KG1 (cell line): ENCODE measurements at places on chromosomes 16 and 17.

- no peak for DNase-seq
Measured at GRCh38 chr16:89522287-89522686, 14.1 kb downstream of the SPG7 start.

- DNase-seq, result no peak
Measured at GRCh38 chr17:81676906-81677305, 6.7 kb downstream of the ARL16 start.

DNA sequence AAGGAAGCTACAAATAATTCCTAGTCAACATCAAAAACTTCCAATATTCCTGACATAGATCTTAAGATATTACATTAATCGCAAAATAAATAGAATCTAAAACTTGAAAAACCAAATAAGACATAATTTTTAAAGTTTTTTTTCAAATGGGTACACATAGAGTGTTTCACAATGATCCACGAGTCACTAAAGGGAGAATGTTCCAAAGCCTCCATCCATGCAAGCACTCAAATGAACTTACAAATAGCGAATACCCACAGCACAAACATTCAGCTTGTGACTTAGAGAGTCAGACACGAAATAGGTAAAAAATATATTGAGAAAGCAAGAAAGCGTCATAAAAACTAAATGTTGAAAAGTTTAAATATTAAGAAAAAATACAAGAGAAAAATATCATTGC is 65.7 kb downstream of the CEP112 start:
- DNase-seq, result no peak

DNA sequence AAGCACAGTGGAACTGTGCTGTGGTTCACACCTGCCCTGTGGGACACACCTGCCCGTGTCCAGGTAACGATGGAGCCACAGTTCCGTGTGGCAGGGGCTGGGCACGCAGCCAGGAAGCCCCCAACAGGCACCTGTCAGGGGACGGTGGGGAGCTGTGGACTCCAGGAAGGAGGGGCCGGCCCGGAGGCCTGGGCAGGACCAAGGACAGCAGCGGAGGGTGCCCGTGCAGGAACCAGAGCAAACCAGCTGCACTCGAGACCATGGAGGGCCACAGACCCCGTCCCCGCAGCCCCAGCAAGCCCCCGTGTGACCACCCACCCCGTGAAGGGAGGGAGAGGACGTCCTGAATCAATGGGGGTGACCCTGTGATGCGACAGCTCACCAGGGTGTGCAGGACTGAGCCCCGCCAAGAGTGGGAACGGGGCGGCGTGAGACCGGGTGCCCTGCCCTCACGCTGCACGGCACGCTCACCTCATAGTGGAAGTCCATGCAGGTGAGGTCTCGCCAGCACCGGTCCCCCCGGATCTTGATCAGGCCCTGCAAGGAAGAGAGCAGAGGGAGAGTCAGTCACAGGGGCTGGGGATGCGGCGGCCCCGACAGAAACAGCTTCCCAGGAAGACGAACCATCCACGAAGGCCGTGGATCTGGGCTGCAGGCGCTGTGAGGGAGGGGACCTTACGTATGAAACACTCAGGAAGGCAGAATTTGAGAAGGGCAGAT is 78.1 kb downstream of the LMF1 start:
- DNase-seq, result no peak

GRCh38 chr16:48820379-48820778 is 210.4 kb upstream of the N4BP1 start:
- DNase-seq, result no peak

DNA sequence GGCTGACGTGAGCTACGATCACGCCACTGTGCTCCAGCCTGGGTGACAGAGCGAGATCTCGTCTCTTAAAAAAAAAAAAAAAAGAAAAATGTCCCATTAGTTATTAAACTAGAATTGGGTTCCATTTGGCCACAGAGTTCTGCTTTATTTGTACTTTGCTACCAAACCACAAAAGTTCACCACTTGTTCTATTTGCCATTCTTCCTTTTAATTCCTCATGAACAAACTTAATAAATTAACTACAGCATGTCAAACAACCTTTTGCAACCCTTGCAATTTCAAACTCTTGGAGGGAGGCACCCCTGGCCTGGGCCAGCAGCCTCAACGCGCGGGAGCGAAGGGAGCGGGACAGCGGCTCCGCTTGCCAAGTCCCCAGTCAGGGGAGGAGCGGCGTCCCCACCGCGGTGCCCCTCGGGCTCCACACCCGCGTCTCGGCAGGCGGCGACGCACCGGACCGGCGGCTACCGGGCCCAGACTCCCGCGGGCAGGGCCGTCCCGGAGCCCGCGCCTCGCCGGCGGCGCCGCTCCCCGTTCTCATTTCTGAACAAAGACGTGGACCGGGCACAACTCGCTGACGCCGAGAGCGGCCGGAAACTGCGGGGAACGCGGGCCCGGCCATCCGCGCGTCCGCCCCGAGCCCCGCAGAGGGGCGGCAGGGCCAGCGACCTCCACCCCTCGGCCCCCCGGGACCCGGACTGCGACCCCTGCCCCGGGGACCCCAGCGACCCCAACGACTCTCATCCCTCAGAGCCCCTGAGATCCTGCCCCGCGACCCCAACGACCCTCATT is 775 bp downstream of the CYTH1 start:
- peak; percentile 14 for DNase-seq

DNA sequence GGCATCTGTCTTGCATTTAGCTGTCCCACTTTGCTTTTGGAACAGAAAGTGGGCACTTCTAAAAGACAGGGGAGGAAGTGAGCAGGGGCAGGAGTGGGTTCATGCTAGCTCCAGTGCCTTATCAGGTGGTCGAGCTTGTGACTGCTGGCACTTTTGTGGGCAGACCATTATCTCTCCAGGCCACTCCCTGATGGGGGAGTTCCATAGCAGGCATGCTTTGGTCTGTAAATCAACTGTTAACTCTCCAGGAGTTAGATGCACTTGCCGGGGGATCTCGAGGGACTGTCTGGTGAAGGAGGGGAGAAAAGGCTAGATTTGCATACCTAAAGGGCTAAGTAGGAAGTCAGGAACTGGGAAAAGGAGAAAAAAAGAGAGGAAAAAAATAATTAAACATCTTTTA is 9.3 kb upstream of the CARD14 start:
- no peak for DNase-seq

DNA sequence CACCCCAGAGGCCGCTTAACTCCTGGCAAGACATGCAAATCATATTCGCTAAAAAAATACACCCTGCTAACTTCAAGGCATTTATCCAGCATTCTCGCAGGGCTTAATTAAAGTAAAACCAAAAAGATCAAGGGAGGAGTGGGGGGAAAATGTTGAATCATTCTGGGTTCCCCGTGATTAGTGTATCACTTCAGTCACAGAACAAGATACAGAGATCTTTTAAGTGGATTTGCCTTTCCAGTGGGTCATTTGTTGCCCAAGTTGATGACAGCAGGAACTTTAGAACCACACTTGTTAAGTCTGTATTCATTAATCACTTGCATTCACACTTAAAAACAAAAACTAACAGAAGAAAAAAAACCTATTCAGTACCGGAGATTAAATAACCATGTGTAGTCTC is 17.3 kb downstream of the CRYBA1 start:
- DNase-seq, result no peak

DNA sequence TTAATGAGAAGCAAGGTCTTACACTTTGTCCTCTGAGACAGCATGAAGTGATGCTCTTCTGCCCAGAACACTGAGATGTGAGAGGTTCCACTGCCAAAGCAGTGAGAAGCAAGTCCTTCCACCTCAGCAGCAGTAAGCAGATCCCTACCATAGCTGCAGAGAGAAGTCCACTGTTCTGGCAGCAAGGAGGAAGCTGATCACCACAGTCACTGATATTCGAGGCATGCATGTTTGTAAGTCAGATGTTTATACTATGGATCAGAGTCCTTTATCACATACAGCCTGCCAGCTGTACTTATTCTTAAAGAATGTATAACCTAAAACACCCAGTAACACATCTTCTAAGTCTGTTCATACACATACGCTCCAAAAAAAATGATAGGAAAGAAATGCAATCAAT is 18.2 kb upstream of the METTL2A start:
- no peak for DNase-seq

DNA sequence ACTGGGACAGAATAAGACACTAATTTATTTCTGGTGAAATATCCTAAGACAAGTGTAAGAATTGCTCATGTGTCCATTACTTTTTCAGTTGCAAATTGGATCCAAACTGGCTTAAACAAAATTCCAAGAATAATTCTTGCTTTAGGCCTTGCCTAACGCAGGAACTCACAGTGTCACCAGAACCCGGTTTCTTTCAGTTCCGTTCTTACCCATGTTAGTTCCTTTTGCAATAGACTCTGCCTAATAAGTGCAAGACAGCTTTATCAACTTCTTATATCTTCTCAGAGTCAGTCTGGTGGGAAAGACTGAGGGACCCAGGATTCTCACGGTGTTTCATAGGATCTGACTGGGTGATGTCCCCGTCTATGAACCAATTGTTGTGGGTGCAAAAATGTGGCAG is 24.7 kb downstream of the GDE1 start:
- DNase-seq, result no peak

- DNase-seq, result no peak
Measured at GRCh38 chr17:48143629-48144028, 36.1 kb downstream of the SNX11 start.

- no peak for DNase-seq
Measured at GRCh38 chr17:46212634-46213435, 19.6 kb upstream of the KANSL1 start.

GRCh38 chr16:50960517-50961202 is 190.4 kb downstream of the SALL1 start:
- DNase-seq, result no peak

- peak; percentile 16 for DNase-seq
Measured at GRCh38 chr17:77838748-77839697, 119.5 kb upstream of the TNRC6C start.

- DNase-seq, result no peak
Measured at GRCh38 chr17:76276069-76276431, 10.9 kb downstream of the UBALD2 start.

DNA sequence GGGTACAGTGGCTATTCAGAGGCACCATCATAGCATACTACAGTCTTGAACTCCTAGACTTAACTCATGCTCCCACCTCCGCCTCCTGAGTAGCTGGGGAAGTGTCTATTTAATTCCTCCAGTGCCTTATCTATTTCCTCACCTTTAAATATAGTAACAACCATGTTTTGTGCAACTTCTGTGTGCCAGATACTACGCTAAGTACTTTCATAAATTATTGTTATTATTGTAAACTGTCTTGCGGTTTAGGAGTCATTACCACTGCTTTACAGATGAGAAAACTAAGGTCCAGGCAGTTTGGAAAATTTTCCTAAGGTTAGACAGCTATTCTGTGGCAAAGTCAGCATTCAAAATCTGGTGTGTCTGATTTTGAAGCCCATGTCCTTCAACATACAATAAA is 359.1 kb upstream of the XYLT1 start:
- no peak for DNase-seq

DNA sequence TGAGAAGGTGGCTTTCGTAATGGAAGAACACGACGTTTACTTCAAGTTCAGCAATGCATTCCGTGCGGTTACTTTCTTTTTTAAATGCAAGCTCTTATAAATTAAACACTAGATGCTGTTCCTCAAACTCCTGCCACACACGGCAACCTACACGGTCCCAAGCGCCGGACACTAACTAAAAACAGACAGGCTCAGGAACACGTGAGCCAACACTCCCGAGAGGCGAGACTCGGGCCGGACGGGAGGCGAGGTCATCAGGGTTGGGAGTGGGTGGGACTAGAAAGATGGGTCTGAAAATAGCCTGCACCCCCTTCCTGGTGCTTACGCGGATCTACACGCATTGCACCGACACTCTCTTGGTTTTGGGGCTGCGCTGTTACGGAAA is 6.4 kb downstream of the CLCN7 start:
- DNase-seq, result no peak

- peak; percentile 47 for DNase-seq
Measured at GRCh38 chr17:76262732-76263344, 2.3 kb upstream of the UBALD2 start.

DNA sequence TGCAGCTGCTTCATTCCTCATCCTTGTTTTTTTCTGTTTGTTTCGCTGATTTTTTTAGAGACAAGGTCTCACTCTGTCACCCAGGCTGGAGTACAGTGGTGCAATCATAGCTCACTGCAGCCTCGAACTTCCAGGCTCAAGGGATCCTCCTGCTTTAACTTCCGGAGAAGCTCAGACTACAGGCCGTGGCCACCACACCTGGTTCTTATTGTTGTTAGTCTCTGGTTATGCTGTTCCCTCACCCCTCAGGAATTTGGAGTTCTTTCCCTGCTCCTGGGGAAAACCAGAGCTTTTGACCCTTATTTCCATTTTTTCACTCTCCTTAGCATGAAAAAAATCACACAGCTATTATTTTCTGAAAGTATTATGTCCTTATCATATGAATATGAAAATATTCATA is 1.8 kb downstream of the ODF4 start:
- DNase-seq, result no peak

DNA sequence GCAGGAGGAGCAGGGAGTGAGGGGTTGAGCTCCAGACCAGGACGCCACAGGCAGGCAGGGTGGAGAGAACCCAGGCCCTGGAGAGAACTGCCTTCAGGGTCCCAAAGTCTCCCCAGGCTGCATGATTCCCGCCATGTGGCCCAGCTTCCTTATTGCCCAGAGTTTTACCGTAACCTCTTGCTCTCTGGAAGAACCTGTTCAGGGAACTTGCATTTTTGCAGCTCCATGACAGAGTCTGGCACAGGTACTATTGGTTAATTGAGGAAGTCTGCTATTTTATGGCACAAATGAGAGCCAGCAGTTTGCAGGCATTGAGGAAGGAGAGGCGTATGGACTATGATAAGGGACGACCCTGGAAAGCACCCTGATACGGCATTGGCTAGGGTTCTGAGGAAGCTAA is 11.6 kb upstream of the NOS2 start:
- DNase-seq, result no peak

- DNase-seq, result no peak
Measured at GRCh38 chr16:57049678-57050077, 42.7 kb upstream of the CPNE2 start.

DNA sequence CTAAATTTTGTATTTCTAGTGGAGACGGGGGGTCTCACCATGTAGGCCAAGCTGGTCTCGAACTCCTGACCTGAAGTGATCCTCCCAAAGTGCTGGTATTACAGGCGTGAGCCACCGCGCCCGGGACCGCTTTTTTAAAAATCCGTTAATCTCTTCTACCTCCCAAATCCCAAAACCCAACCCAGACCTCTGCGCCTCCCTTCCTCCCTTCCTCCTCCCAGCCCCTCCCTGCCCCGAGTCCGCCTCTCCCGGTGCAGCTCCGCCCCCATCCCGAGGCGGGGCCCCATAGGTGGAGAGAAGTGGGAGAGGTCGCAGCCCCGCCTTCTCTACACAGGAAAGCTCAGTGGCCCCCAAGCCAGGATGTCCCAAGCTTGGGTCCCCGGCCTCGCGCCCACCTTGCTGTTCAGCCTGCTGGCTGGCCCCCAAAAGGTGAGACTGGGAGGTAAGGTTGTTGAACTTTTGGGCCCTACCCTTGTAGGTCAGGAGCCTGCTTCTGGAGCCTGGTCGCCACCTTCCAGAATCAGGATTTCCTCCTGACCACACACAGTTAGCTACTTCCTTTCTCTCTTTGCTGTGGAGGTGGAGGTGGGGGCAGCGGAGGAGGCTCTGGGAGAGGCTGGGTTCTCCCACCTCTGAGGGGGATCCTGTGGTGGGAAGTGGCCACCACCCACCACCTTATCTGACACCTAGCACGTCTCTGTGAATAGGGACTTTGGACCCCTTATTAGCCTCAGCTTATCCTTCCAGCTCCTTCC is at the start of gene TMEM92:
TMEM92 (plus strand) TSS at position 325 of the 755 bp plus-strand sequence; CDS start at position 361, 36 bp downstream.
- no peak for DNase-seq

GRCh38 chr16:86725401-86725800 is 147.1 kb downstream of the FOXL1 start:
- DNase-seq, result no peak

- no peak for DNase-seq
Measured at GRCh38 chr17:66337866-66338485, 35.6 kb downstream of the PRKCA start.
